PC-3 (cell line): ENCODE measurements at places on chromosomes 7 and 10.
A peak's percentile ranks its signal among the peaks of the same experiment; 100 is the strongest.

- DNase-seq = no peak
Observed at GRCh38 chr10:11326913-11327616, 284.4 kb downstream of the USP6NL start.

DNA sequence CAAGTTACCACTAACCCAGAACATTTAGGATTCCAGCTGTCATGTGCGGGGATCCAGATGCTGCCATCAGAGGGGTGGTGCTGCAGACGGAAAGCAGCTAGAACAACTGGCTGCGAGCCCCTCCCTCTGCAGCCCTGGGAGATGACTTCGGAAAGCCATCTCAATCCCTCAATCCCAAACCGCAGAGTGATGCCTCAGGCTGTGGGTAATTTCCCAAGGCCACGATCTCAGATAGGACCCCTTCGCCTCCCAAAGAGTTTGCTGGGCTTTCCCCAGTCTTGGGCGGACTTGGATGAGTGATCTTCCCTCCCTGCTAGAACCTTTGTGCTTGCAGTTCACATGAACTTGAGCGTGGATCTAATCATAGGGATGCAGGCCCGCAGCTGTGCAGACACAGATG, 71.3 kb upstream of the EN2 start:
- DNase-seq = no peak

DNA sequence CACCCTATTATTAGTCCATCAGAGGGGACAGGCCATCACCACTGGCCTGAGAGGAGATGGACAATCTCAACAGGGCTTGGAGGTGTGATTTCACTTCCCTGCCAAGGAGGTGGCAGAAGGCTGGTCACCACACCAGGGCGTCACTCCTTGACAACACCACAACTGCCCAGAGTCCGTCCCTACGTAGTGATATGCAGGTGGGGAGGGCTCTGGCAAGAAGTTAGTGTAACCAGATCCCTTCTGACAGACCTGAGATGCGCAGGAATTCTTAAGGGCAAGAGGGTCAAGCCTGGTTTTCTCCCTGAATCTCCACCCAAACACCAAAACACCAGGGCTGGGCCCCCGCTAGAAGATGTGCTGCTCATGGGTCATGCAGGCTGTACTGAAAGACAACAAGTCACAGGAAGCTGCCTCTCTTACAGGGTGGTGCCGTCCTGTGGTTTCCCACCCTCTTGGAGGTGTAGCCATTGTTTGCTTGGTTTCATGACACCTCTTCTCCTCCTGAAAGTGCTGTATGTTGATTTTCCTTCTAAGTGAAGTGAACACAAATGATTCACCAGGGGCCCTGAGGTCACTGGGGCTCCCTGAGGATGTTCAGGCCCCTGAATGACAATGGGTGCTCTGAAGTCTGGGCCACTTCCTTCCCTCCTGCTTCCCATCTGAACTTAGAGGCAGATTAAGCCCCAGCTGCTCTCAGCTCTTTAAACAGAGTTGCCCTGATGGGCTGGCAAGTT, 27.1 kb downstream of the ATXN7L1 start:
- DNase-seq = peak; percentile 80

- DNase-seq = peak; percentile 49
Observed at GRCh38 chr10:124626759-124627380, 117.3 kb downstream of the FAM53B start.

- DNase-seq = no peak
Observed at GRCh38 chr10:102752266-102752930, 8.7 kb downstream of the WBP1L start.

- DNase-seq = peak; percentile 96
Observed at GRCh38 chr10:66996996-66997395, 71.2 kb downstream of the LRRTM3 start.

DNA sequence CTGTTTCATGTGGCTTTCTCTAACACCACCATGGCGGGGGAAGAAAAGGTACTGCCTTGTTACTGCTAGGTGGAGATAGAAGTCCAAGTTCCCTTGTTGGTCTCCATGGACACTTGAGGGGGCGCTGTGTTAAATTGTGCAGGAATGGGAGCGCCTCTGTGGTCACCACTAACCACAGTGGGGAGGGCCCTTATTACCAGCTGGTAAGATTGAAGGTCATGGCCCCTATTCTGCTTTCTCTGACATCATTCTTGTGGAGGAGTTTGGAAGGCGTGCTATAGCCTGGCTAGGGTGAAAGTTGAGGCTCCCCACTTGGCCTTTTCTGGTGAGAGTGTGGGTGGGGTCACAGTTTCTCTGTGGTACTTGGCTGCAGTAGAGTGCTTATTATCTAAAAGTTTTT, 14.9 kb upstream of the MXI1 start:
- no peak for DNase-seq

GRCh38 chr7:156747718-156748117, 107.1 kb downstream of the RNF32 start:
- no peak for DNase-seq

DNA sequence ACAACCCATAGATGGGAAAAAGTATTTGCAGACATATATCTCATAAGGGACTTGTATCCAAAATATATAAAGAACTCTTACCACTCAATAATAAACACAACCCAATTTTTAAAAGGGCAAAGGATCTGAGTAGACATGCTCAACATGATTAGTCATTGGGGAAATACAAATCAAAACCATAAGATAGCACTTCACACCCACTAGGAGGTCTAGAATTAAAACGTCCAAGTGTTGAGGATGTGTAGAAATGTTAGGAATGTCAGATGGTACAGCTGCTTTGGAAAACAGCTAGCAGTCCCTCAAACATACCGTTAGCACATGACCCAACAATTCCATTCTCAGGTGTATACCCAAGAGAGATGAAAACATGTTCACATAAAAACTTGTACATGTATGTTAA, 8.3 kb downstream of the PSTK start:
- no peak for DNase-seq

DNA sequence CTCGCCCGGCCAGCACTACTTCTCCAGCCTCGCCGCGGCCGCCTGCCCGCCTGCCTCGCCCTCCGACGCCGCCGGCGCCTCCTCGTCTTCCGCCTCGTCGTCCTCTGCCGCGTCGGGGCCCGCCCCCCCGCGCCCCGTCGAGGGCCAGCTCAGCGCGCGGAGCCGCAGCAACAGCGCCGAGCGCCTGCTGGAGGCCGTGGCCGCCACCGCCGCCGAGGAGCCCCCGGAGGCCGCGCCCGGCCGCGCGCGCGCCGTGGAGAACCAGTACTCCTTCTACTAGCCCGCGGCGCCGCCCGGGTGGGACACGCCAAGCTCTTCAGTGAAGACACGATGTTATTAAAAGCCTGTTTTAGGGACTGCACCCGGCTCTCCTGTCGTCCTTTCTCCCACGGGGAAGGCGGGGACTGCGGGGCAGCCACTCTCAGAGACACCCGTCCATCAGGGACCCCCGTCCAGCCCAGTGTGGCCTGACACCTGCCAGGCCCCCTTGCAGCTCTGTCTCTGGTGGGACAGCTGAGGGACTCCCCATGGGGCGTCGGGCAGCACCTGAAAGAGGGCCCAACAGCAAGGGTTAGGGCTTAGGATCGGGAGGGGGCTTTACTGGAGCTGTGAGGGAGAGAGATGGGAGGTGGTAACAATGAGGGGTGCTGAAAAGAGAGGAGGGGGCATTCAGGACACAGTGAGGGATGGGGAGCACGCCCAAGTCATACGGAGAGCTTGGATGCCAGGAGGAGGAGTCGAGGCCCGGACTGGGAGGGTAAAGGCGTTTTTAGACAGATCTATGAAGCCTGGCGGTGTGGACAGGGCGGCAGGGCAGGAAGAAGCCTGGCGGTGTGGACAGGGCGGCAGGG, 34.7 kb downstream of the SPDYE6 start:
- DNase-seq = no peak

DNA sequence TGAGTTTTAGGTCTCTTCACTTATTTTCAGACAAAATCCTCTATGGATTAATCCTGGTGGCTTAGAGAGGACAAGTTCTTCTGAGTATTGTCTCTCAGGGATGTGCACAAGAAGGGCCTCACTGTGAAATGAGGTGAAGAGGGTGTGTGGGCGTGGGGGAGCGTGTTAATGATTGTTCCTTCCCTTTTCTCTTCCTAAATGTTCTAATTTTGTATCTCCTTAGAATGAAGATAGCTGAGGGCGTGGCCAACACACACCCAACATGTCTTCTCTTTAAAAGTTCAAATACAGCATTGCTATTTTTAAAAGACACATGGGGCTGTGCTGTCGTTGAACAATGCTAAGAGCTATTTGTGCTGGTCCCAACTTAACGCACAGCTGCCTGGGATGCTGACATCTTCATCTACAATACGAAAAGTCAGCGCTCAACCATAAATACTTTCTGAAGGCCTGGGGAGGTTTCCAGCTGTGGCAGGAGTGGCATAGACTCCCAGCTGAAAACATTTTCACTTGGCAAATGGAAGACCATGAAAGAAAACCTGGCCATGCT, 135.9 kb downstream of the JCAD start:
- no peak for DNase-seq

DNA sequence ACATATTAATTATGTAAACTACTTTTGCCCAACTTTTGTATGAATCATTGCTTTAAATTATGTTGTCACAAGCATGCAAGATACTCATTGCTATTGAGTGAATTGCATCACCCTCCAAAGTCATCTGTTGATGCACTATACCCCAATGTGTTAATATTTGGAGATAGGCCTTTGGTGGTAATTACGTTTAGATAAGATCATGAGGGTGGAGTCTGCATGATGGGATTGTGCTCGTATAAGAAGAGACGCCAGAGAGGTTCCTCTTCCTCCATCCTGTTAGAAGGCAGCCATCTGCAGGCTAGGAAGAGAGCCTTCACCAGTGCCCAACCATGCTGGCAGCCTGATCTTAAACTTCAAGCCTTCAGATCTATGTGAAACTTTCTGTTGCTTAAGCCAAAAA, 95.3 kb upstream of the MAGI2 start:
- DNase-seq = no peak

DNA sequence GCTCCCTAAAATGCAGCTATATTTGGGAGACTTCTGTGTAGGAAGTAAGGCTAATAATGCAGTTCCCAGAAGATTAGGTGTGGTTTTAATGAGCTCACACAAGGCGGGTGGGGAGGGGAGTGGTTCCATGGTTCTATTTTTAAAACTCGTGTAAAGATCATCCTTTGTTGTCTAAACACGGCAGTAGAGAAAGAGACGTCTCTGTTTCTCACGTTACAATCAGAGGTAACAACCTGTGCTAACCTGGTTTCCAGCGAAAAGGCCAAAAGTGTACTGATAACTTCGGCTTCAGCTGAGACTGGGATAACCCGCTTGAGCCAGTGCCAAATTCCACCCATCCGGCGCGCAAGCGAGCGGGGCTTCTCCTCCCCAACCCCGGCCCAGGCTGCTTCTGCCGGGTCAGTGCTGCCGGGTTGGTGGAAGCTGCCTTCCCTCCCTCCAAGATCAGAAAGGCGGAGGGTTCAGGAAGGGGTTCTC, 2.5 kb upstream of the MAP3K8 start:
- DNase-seq = no peak

DNA sequence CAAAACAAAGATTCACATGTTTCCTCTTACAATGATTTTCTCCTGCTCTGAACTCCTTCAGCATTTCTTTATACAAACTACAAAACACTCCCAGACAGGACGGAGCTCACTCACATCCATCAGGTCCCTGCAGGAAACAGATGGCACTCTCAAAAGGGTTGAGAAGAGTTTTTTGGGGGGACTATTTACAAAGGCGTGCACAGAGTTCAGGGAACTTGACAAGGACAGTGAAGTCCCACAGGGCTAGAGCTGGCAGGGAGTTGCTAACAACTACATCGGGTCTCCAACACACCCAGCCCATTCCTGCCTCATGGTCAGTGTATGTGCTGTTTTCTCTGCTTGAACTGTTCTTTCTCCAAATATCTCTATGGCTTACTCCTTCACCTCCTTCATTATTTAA, 24.7 kb upstream of the YAE1 start:
- no peak for DNase-seq

DNA sequence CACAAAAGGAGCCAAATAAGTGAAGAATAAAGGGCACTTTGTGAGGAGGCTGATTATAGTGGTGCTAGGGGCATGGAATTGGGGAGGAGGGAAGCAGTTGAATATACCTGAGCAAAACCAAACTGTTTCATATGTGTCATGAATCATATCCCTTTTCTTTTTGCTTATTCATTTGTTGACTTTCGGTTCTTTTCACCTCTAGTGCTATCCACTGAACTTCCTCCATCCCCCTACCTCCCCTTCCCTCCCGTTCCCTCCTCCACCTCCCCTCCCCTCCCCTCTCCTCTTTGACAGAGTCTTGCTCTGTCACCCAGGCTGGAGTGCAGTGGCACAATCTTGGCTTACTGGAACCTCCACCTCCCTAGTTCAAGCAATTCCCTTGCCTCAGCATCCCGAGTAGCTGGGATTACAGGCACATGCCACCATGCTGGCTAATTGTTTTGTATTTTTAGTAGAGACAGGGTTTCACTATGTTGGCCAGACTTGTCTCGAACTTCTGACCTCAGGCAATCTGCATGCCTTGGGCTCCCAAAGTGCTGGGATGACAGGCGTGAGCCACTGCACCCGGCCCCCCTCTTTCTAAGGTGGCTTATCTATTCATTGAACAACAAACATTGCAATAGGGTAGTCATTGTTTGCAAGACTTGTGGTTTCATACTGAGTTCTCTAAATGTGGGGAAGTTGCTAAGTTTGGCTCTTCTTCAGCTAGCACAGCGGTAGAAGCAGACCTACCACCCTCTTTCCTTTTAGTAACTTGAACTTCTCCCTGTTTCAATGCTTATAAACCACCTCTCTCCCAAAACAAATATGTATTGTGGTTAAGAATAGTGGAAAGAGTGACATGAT, 150.4 kb upstream of the PRPS1L1 start:
- DNase-seq = peak; percentile 95

GRCh38 chr10:89022734-89023133, 32.1 kb downstream of the FAS start:
- no peak for DNase-seq

DNA sequence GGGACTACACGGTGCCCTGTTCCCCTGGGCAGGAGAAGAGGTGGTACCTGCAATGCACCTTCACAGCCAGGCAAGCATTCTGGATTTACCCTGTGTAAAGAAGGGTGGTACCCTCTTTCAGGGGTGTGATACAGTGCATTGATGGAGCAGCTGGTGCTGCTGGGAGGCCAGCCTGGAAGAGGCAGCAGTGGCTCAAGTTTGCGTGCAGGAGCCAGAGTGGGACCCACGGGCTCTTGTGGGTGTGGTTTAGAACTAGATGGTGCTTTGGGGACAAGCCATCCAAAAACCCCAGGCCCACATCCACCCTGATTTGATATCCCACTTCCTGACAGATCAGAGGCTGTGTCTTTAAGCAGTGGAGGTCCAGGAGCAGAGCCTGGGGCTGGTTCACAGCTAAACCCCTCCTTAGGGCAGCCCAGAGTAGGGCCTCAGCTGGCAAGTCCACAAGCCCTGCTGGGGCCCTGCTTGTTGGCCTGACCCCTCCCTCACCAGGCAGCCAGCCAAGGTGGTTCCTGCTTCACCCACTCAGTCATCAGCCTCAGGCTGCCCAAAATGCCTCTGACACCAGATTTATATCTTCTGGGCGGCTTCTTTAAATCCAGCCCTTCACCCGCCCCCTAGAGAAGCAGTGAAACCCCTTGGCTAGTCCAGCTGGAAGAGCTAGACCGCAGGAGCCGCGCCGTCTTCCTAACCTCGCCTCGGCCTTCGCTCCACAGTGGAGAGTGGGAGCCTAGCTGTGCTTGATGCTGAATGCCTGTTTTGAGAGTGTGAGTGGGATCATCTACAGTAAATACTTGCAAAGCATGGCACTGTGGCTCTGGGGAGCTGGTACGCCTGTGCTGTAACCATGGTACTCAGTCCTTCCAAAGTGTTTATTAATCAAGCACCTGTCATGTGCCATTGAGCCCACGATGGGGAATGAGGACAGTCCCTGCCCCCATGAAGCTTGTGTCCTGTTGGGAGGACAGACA, 1.4 kb upstream of the ASIC3 start:
- DNase-seq = peak; percentile 73

- no peak for DNase-seq
Observed at GRCh38 chr7:19242246-19242645, 97.0 kb upstream of the FERD3L start.
